ENCODE measurements at places on chromosomes 16 and 17. TPM values are rescaled to one million over a fixed set of nuclear protein-coding genes. Genes with fewer than 3 reads are reported as not detected.

DNAAF8 gene
- 1.8 TPM for total RNA-seq

CDH13 gene
- 11.5 TPM for total RNA-seq

SCIMP gene
- total RNA-seq: 5.6 TPM

TBC1D3G gene
- not detected for total RNA-seq

KRTAP1-4 gene
- total RNA-seq: not detected

NLRC3 gene
- 1.3 TPM for total RNA-seq

- no peak for DNase-seq
These were observed 34.1 kb downstream of the CBFB start for GRCh38 chr16:67063008-67063407.

GRCh38 chr17:79715098-79715942 lies 15.4 kb upstream of the ENPP7 start:
- no peak for DNase-seq

DNA sequence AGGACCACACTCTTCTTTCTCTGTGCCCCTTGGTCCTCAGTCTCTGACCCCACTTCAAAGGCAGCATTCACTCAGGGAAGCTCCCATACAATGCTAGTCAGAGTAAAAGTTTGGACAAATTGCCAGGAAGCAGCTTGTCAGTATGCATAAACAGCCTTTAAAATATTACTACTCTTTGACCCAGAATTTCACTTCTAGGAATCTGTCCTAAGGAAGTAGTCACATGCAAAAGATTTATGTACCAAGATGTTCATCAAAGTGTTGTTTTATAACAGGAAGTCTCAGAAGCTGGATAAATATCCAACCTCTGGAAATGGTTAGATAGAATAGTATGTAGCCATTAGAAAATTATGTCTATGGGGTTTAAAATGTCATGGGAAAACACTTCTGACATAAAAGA lies 31.0 kb downstream of the MAPT start:
- no peak for DNase-seq

DNA sequence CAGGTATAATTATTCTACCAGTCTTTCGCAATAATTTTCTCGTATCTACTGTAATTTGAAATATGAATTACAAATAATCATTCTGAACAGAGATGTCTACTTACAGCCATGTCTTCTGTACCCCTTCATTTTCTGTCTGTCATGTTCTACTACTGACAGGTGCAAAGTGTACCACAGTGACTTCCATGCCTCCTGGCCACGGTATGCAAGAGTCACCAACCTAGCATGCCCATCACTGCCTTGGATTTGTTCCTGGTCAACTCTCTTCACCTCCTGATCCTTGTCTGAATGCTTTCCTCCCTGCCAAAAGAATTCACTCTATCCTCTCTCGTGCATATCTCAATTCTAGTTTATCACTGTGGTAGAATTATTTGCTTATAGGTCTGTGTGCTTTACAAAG lies 755.4 kb downstream of the KCNJ2 start:
- no peak for DNase-seq

GRCh38 chr17:32631341-32632096 lies 144.7 kb downstream of the CDK5R1 start:
- DNase-seq: no peak

- DNase-seq: no peak
These were observed 57.2 kb downstream of the VAC14 start for GRCh38 chr16:70743791-70744190.

DNA sequence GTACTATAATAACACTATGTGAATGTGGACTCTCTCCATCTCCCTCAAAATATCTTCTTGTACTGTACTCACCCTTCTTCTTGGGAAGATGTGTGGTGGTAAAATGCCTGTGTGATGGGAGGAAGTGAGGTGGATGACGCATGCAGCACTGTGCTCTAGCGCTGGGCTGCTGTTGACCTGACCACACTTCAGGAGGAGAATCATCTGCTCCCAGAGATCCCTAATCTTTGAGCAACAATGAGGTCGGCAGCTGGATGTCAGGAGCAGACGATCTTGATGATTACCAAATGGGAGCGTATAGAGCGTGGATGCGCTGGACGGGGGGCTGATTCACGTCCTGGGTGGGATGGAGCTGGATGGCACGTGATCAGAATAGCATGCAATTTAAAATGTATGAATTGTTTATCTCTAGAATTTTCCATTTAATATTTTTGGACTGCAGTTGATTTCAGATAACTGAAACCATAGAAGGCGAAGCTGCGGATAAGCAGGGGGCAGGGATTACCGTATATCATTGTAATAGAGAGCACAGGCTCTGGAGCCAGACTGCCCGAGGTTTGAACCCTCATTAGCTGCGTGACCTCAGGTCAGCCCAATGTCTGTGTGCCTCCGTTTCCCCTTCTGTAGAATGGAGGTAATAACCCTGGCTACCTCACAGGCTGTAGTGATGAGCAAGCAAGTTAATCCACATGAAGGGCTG lies 23.7 kb upstream of the CYLD start:
- no peak for DNase-seq

- DNase-seq: no peak
These were observed 60.4 kb upstream of the RPH3AL start for GRCh38 chr17:413016-413350.

DNA sequence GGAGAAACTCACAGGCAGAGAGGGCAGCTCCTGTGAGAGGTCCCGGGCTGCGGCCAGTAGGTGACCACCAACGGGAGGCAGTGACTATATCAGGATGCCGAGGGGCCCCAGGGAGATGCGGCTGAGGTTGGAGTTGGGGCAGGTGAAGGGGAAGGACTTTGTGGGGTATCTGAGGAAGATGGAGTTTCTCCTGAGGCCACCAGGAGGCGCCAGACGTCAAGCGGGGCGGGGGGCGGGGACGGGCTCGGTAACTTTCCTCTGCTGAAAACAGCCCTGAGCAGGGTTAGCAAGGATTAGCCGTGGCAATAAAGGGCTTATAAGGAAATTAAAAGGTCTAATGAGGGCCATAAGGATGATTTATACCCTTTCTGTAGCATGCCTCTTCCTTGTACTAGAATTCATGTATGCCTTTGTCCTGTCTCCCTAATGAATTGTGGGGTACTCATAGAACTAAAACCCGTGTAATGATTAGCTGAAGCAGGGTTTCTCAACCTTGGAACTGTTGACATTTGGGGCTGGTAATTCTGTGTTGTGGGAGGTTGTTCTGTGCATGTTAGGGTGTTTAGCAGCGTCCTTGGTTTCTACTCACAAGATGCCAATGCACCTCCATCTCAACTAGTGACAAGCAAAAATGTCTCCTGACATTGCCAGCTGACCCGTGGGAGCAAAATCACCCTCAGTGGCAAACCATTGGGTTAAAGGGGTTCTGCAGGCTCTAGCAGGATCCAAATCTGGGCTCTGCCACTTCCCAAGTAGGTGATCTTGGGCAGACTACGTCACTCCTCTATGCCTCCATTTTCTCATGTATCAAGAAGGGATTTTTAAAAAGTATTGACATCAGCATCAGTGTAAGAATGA lies 74.8 kb upstream of the GRIN2A start:
- DNase-seq: no peak

- no peak for DNase-seq
These were observed 5.0 kb downstream of the ARMC7 start for GRCh38 chr17:75114552-75115314.

- no peak for DNase-seq
These were observed 69.3 kb downstream of the ABR start for GRCh38 chr17:1110541-1110861.

GRCh38 chr17:72004611-72005331 lies 116.0 kb upstream of the SOX9 start:
- no peak for DNase-seq

DNA sequence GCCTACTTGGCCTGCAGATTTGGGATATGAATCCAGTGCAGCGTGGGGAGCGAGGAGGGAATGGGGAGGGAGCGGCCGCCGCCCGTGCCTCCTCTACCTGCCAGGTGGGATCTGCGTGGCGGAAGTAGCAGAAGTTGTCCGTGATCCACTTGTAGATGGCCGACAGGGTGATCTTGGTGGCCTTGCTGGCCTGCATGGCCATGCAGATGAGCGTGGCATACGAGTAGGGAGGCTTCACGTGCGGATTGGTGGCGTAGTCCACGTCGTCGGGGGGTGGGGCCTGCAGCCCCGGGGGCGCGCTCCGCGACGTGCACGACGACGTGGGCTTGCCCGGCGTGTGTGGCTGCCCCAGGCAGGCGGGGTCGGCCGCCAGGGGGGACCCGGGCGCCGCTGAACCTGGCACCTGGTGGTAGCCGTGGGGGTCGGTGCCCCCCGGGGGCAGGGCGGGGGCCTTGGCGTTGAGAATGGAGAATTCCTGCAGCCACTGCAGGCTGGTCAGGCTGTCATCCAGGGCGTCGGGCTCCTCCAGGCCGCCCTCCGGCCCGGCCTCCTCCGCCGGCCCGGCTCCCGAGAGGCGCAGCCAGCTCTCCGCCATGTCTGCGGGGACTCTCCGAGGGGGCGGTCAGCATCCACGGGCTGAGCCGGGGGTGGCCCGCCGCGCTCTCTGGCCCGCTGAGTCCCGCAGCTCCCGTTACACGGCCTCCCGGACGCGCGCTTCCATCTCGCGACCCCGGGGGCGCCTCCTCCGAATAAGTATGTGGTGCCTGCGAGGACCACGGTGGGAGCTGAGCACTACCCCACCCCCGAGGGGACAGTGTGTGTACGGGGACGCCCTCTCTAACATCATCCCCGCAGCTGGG lies 1.0 kb downstream of the FOXJ1 start:
- DNase-seq: no peak

GRCh38 chr16:80778703-80779102 lies 25.7 kb downstream of the CDYL2 start:
- no peak for DNase-seq
